Tracheal epithelial cell (primary cell): ENCODE measurements at places on chromosomes 1 and 21. TPM values are rescaled to one million over a fixed set of nuclear protein-coding genes. Genes with fewer than 3 reads are reported as not detected.

Gene ABL2
- 22.0 and 42.7 TPM in 2 replicates for total RNA-seq

Gene PTPRC
- not detected in 2 replicates for total RNA-seq

Gene BSDC1
- 42.0 and 46.7 TPM in 2 replicates for total RNA-seq

Gene ALX3
- not detected in 2 replicates for total RNA-seq

Gene FAM229A
- total RNA-seq = 0.48 TPM in 1 of 2 replicates, not detected in the other

Gene DEPDC1
- total RNA-seq = 1.1 and 1.7 TPM in 2 replicates

Gene AVPR1B
- total RNA-seq = not detected in 2 replicates

Gene FAM163A
- not detected in 2 replicates for total RNA-seq

Gene IGSF9
- total RNA-seq = 8.0 and 8.7 TPM in 2 replicates

Gene DNAJC8
- total RNA-seq = 37.1 and 54.9 TPM in 2 replicates

Gene NBPF4
- 0.24 TPM in 1 of 2 replicates, not detected in the other for total RNA-seq

Gene GNAT2
- total RNA-seq = 0.64 TPM in 1 of 2 replicates, not detected in the other

Gene LPAR3
- 59.8 and 156 TPM in 2 replicates for total RNA-seq

Gene FCER1A
- not detected in 2 replicates for total RNA-seq

Gene CYP4A22
- total RNA-seq = not detected in 2 replicates

Gene APCS
- total RNA-seq = not detected in 2 replicates

Gene GPR25
- total RNA-seq = not detected in 2 replicates

Gene GNG12
- total RNA-seq = 105 and 120 TPM in 2 replicates

Gene CRYAA
- not detected in 2 replicates for total RNA-seq

Gene MAP7D1
- 68.6 and 152 TPM in 2 replicates for total RNA-seq

Gene SLC44A3
- 7.0 and 9.2 TPM in 2 replicates for total RNA-seq

Gene GPR161
- 9.4 and 20.5 TPM in 2 replicates for total RNA-seq

Gene SAMSN1
- total RNA-seq = under 0.01 TPM in 1 of 2 replicates, not detected in the other

Gene TRIM45
- 2.8 and 2.9 TPM in 2 replicates for total RNA-seq

Gene PLD5
- total RNA-seq = 0.21 and 0.96 TPM in 2 replicates

Gene COL16A1
- 130 and 134 TPM in 2 replicates for total RNA-seq

Gene PLCH2
- 91.0 and 107 TPM in 2 replicates for total RNA-seq

Gene DISP3
- under 0.01 and 1.2 TPM in 2 replicates for total RNA-seq

Gene CACNA1S
- not detected in 2 replicates for total RNA-seq

Gene TEDDM1
- total RNA-seq = not detected in 2 replicates

Gene TSNAX
- 26.2 and 30.4 TPM in 2 replicates for total RNA-seq

Gene TCHHL1
- total RNA-seq = not detected in 2 replicates

Gene PROK1
- not detected in 2 replicates for total RNA-seq

Gene PRRX1
- total RNA-seq = not detected in 2 replicates

Gene MARK1
- 4.1 and 8.3 TPM in 2 replicates for total RNA-seq
